Panc1 (cell line): ENCODE measurements at places on chromosomes 7 and 10. TPM values are rescaled to one million over a fixed set of nuclear protein-coding genes. Genes with fewer than 3 reads are reported as not detected.

DNA sequence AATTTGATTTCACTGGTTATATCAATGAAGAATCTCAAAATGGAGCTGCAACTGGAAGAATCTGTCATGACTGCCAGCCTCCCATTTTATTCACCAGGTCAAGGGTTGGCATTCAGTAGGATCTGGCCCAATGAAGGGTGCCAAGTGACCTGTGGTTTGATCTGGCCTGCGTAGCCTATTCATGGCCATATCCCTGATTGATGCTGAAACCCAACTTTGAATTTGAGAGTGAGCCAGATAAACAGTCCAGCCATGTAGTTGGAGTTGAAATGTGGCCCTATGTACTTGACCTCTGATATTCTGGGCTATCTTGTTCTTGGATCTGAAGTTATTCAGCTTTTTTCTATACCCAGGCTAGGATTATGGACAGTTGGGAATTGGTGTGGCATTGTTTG lies 1.5 kb downstream of the MKLN1 start:
- no peak for DNase-seq

DNA sequence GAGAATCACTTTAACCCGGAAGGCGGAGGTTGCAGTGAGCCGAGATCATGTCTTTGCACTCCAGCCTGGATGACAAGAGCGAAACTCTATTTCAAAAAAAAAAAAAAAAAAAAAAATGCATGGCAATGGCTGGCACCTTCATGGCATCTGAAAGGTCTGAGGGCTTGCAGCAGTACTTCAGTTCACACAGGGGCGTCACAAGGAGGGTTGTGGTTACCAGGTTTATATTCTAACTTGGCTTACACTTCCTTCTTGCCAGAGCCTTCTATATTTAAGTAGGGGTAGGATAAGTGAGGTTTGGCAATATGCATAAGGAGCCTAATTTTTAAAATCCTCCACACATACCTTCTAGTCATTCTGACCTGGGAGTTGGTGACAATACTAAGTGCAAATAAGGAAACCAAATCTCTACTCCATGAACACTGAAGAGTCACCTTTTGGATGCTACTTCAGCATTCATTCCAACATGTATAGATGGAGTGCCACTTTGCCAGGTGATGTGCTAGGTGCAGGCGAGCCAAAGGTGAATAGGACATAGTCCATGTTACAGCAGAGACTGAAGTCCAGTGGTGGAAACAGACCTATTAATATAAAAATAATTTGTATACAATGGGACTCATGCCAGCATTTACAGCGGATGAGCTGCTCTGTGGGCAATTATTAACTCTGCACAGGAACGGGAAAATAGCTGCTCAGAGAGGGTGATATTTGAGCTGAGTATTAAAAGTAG lies 57.8 kb upstream of the PDCD4 start:
- DNase-seq: no peak

GRCh38 chr7:149883452-149883861 lies 9.7 kb downstream of the ATP6V0E2 start:
- DNase-seq: no peak

GRCh38 chr7:91814189-91814588 lies 66.3 kb downstream of the MTERF1 start:
- DNase-seq: no peak

- no peak for DNase-seq
These were observed 245.6 kb upstream of the FZD8 start for GRCh38 chr10:35887685-35888084.

The PTPRE gene
- 0.44 TPM for total RNA-seq

DNA sequence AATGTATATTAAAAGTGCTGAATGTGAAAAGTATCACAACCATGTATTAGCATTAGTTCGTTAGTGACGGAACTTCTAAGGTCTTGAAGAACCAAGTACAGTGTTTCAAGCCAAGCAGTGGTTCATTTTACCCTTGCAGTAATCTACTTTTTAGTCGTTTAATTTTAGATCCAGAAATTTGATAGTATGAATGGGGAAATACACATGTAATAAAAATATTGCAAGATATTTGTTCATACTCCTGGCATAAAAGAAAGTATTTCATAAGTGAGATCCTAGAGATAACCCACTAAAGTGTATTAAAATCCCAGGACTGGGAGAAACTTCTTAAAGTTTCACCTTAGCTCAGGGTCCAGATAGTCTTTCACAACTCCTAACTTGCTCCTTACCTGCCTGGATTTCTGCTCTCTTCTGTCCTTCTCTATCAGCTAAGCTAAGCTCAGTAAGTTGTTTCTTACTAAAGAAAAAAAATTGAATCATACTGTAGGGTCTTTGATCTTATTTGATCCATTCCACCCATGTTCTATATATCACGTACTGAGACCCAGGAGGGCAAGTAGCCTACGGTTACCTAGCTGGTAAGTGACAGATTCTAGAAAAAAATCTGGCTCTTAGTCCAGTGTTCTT lies 1.5 kb downstream of the BCAP29 start:
- DNase-seq: no peak

GRCh38 chr7:73823257-73823656 lies 7.5 kb upstream of the CLDN4 start:
- DNase-seq: no peak

The OIT3 gene
- not detected for total RNA-seq

The PRKG1 gene
- total RNA-seq: 0.92 TPM

The ZNF239 gene
- total RNA-seq: 18.5 TPM

- no peak for DNase-seq
These were observed 40.4 kb downstream of the AUTS2 start for GRCh38 chr7:69638674-69639073.

GRCh38 chr7:148579366-148579765 lies 11.2 kb upstream of the C7orf33 start:
- no peak for DNase-seq

GRCh38 chr7:69823151-69823744 lies 225.0 kb downstream of the AUTS2 start:
- no peak for DNase-seq

The ATRNL1 gene
- 17.1 TPM for total RNA-seq

- no peak for DNase-seq
These were observed 103.3 kb downstream of the CFAP58 start for GRCh38 chr10:104456802-104457542.

- no peak for DNase-seq
These were observed 956.5 kb downstream of the KCNMA1 start for GRCh38 chr10:76681153-76681552.

GRCh38 chr7:65004575-65004974 lies 1.9 kb downstream of the ERV3-1 start:
- no peak for DNase-seq

The DNAH11 gene
- 0.15 TPM for total RNA-seq

- DNase-seq: no peak
These were observed 35.4 kb downstream of the KLF6 start for GRCh38 chr10:3749600-3749999.

The DYDC2 gene
- total RNA-seq: not detected

GRCh38 chr7:139680676-139681462 lies 96.9 kb downstream of the HIPK2 start:
- DNase-seq: peak; percentile 98

DNA sequence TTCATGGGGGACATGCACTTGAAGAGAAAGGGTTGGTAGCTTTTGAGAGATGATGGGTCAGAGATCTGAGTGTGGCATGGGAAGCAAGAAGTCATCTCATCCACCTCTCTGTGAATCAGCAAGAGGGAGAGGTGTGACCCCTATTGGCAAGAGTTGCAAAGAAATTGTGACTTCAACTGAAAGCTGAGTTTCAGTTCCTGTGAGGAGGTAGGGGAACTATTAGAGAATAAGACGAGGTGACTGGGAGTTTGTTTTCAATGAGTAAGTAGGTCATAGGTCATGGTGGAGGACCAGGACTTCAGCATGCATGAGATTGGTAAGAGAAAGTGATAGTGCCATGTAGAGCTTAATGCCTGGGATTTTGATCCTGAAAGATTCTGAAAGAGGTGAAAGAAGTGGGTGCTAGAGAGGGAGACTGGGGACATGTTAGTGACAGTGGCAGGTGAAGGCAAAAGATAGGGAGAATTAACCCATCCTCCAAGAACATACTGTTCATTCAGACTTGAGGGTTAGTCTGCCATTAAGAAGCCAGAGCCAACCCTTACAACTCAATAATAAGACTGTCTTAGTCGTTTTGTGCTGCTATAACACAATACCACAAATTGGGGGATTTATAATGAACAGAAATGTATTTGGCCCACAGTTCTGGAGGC lies 75.5 kb upstream of the CAPZA2 start:
- DNase-seq: no peak

The ADAM12 gene
- total RNA-seq: 0.10 TPM

The OPN1SW gene
- not detected for total RNA-seq

The HGF gene
- total RNA-seq: 0.49 TPM

DNA sequence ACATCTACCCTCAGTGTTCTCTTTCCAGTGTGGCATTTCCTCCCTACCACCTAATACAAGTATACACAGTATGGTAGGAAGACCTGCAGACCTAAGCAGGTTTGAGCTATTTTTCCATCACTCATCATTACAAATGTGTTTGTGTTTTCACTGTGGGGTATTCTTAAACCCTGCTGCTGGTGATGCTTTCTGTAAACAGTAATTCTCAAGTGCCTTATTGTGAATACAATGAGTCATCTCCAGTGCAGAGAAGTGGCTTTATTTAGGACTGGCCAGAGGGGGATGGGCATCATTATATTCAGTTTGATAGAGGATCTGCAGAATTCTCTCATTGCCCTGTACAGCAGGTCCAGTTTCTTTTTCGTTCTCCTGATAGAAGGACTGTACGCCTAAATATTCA lies 63.7 kb downstream of the GRM8 start:
- DNase-seq: peak; percentile 12

DNA sequence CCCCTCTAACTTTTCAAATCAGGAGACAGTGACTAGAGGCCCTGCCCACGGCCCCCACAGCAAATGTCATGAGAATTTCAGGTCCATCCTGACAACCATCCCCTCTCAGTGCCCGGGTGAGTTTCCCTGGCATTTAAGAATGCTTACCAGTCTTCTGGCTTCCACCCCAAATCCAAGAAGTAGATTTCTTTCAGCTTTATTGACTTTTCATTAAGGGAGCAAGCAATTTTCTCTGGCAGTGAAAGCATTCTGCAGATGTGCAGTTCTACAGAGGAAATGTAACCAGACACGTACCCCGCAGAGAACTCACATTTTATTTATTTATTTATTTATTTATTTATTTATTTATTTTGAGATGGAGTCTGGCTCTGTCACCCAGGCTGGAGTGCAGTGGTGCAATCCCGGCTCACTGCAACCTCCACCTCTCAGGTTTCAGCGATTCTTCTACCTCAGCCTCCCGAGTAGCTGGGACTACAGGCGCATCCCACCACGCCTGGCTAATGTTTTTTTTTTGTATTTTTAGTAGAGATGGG lies 120.9 kb upstream of the KCTD7 start:
- no peak for DNase-seq

- DNase-seq: no peak
These were observed 26.3 kb upstream of the PPIF start for GRCh38 chr10:79320820-79321493.

DNA sequence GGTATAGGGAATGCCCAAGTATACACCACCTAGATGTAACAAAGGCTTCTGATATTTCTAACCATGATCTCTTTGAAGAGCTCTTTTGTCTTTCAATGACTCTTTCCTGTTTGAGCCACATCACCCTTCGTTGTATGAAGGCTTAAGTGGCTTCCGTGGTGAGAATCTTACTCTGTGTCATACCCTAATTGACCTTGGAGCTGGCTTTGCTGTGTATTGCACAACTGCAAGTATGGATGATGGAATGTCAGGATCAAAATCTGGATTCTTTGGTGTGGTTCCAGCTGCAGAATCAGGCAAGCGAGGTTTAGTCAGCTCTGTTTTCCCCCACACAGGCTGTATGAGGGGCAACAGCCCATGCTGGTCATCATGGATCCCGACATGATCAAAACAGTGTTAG lies 16.0 kb downstream of the CYP3A43 start:
- DNase-seq: no peak

GRCh38 chr10:28631896-28632583 lies 45.3 kb upstream of the BAMBI start:
- no peak for DNase-seq

DNA sequence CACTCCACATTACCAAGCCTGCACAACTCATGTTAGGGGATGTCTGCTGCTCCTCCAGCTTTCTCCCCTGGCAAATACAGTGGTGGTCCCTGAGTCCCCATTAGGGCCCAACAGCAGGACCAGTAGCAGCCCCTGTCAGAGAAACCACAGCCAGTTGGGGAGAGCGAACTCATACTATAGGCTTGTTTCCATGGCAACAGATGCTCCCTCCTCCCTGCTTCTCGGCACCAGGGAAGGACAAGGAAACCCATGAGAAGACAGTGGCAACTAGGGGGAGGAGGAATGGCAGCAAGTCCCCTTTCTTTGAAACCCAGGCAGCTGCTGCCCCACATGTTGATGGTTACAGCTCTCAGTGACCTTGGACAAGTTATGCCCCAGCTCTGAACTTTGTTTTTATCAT lies 326.4 kb downstream of the KCNMA1 start:
- DNase-seq: no peak

DNA sequence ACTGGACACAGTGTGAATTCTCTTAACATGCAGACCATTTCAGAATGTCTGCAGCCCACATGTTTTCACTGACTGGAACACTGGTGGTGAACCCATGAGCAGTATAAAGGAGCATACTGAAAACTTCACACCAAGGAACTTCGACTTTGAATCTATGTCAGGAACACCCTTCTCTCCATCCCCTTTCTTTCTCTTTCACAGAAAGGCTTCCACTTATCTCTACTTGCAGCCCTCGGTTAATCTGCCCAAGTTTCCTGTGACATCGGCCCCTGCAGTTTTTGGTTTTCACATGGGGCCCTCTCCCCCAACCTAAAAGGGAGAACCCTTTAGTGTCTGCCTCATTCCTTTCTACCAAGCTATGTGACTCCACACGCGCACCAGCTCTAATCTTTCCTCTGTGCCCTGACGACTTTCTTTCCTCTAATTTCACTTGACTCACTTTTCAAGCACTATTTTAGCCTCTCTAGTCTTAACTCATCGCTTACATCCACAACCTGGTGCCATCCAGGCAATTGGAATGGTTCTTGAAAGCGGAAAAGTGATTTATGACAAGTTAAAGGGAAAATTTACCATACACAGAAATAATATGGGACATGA lies 70.1 kb downstream of the RELN start:
- no peak for DNase-seq

DNA sequence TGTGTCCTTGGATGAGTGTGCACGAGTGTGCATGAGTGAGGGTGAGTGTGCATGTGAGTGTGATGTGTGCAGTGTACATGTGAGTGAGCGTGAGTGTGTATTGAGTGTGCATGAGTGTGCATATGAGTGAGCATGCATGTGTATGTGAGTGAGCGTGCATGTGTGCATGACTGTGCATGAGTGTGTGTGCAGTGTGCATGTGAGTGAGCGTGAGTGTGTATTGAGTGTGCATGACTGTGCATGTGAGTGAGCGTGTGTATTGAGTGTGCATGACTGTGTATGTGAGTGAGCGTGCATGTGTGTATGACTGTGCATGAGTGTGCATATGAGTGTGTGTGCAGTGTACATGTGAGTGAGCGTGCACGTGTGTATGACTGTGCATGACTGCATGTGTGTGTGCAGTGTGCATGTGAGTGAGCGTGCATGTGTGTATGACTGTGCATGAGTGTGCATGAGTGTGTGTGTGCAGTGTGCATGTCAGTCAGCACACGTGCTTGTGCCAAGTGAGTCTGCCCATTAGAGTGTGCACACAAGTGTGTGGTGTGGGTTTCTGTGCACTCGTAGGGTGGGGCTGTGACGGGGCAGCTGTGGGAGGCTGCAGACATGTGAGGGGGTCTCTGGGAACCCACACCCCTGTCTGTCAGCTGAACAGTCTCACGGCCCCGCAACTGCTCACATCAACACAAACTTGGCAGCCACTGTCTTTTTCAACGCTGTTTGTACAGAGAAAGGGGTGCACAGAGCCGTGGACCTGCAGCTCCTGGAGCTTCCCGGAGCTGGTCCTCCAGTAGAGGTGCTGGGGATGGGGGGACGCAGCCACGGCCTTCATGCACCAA lies 14.8 kb downstream of the FOXL3 start:
- no peak for DNase-seq

GRCh38 chr10:103149991-103150622 lies 43.0 kb downstream of the NT5C2 start:
- DNase-seq: no peak
